Foreskin melanocyte (primary cell): ENCODE measurements at places on chromosomes 3 and 15.

DNA sequence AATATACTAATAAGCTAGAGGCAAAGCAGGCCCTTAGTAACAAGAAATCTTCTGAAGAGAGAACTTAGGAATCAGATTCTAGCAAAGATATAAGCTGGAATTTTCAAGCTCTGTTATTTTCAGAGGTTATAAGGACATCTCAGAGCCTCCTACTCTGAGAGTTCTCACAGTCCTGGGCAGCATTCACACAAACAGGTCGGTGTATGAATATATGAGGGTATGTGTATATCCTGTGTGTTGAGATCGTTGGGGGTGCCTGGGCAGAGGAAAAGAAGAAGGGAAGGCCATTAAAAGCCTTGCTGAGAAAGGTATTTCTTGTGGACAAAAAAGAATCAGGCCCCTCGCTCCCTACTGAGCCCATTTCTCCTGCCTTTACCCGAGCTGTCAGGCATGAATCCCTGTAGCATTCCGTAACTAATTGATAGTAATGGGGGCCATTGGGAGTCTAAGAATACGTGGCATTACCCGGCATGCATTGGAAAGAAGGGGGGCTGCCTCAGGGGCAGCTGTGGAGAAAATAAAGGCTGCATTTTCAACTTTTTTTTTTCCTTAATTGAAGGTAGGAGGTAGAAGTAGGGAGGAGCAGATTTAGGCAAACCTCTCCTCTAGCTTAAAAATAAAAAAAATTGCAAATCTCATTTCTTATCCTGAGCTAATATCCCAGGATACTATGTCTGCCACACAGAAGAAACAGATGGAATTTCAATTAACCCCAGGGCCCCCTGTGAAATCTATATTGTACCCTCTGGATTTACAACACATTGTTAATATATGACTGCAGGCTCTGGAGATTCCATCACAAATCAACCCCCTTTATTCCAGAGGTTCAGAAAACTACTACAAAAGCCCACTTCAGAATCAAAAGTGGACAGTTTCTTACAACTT is 103.8 kb downstream of the GTPBP8 start:
- DNase-seq, result no peak

- DNase-seq, result no peak
Measured at GRCh38 chr3:43638594-43639447, 17.0 kb upstream of the ANO10 start.

- no peak for DNase-seq
Measured at GRCh38 chr3:186828340-186828739, 14.2 kb upstream of the ADIPOQ start.

GRCh38 chr3:37770938-37771918 is 90.5 kb upstream of the CTDSPL start:
- no peak for DNase-seq

GRCh38 chr3:189298469-189299375 is 127.0 kb downstream of the TPRG1 start:
- no peak for DNase-seq

DNA sequence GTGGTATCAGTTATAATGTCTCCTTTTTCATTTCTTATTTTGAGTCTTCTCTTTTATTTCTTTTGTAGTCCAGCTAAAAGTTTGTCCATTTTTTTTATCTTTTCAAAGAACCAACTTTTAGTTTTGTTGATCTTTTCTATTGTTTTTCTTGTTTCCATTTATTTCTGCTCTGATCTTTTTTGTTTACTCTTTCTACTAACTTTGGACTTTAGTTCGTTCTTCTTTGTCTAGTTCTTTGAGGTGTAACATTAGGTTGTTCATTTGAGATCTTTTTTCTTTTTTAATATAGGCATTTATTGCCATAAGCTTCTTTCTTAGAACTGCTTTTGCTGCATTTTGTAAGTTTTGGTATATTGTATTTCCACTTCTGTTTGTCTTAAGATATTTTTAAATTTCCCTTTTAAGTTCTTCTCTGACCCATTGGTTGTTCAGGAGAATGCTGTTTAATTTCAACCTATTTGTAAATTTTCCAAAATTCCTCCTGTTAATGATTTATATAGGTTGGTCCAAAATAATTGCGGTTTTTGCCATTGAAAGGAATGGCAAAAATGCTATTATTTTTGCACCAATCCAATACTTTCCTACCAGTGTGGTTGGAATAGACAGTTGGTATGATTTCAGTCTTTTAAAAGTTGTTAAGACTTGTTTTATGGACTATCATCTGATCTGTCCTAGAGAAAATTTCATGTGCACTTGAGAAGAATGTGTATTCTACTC is 51.2 kb downstream of the KAT2B start:
- no peak for DNase-seq

GRCh38 chr3:52978109-52978754 is 67.6 kb downstream of the SFMBT1 start:
- DNase-seq, result no peak

DNA sequence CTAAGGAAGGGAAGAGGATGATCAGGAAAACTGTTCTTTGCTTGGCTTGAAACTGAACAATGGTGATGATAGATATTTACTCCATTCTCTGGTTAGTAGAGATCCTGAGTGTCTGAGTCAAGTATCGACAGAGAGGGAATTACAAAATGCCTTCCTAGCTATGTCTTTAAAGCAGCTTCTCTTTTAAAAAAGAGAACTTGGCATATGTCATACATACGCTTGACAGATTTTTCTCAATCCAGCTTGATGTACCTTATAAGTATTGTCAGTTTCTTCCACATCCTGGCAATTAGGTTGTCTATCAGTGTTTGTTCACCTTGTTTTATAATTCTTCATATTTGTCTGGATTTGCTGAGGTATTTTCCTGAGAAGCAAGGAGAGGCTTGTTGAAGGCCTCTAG is 5.0 kb upstream of the EPHB1 start:
- DNase-seq, result no peak

DNA sequence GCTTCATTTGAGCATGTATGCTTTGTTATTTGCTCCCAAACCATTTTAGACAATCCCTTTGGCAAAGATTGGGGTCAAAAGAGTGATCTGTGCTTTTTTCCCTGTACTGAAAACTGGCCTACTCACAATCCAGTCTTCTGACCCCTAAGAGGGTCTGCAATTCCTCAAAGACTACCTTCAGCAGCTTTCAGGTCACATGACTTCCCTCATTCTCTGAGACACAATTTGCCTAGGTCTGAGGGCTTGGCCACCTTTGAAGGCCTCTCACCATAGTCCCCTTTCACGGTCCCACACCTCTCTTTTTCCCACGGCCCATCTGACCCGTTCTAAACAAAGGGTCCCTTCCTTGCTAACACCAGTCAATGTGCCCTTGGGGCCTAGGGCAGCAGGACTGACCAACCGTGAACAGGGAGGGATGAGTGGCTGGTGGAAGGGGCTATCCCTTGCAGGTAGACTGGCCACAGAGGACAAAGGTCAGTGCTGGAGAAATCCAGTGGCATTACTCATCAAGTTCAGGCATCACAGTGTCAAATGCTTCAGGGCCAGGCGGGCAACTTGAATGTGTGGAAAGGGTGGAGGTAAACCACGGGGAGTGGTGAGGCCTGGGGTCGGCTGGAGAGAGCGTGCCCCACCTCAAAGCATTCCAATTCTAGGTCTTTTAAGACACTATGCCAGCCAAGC is 10.8 kb downstream of the RASL12 start:
- DNase-seq, result no peak

DNA sequence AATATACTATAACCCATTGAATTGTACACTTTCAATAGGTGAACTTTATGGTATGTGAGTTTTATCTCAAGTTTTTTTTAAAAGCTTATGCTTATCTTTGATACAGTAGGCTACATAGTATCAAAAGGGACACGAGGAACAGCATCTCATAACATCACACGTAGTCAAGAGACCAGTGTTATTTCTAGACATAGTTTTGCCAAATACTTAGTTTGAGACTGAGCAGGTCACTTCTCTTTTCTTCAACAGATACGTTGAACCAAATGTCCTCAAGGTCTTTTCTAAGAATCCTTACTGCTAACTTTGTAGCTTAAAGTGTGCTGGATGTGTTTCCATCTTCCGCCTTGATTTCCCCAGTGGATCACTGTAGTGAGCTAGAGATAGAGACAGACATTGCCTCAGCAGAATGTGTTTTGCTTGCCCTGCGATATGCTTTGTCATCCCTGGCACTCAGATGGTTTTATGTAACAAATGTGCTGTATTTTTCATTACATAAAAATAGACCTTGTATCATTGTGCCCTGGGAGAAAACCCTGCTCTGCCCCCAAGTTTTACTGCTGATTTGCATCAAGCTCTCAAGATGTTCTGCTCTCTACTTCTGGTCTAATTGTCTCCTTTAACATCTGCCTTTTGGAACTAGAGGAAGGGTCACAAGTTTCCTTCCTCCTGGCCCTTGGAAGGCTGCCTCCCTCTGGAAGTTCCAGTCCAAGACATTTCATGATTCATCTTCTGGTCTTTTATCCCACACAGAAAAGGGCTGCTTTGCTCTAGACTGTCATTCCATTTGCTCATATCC is 426.4 kb upstream of the RGMA start:
- DNase-seq, result no peak

- no peak for DNase-seq
Measured at GRCh38 chr15:25176616-25176923, 221.8 kb downstream of the SNRPN start.

- no peak for DNase-seq
Measured at GRCh38 chr15:54033869-54034458, 55.7 kb downstream of the UNC13C start.

- no peak for DNase-seq
Measured at GRCh38 chr3:51102396-51102795, 282.7 kb upstream of the MANF start.

DNA sequence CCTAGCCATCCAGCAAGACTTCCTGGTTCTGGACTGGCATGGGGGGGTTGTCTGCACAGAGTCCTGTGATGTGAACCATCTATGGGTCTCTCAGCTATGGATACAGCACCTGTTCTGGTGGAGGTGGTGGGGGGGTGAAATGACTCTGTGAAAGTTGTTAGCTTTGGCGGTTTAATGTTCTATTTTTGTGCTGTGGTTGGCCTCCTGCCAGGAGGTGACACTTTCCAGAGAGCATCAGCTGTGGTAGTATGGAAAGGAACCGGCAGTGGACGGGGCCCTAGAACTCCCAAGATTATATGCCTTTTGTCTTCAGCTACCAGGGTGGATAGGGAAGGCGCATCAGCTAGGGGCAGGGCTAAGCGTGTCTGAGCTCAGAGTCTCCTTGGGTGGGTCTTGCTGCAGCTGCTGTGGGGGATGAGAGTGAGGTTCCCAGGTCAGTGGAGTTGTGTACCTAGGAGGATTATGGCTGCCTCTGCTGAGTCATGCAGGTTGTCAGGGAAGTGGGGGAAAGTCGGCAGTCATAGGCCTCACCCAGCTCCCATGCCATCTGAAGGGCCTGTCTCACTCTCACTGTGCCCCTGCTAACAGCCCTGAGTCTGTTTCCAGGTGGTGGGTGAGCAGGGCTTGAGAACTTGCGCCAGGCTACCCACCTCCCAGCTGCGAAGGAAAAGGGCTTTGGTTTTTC is 7.1 kb upstream of the LARS2 start:
- no peak for DNase-seq

DNA sequence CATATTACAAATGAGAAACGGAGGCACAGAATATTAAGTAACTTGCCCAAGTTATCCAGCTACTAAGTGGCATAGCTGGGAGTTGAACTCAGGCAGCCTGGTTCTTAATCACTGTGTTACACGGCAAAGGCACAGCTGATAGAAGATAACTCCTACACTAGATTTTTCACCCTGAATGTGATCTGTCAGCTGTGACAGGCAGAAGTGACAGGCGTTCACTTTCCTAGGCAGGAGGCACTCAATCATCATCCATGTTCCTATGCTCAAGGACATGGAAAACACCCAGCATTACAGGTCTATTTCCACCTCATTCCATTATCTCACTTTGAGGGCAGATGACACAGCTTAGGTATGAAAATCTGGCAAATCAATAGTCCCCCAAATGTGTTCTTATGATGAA is 35.6 kb downstream of the TBC1D2B start:
- DNase-seq, result no peak

- peak; percentile 91 for DNase-seq
Measured at GRCh38 chr3:70000563-70001081, 1.1 kb downstream of the SAMMSON start.

DNA sequence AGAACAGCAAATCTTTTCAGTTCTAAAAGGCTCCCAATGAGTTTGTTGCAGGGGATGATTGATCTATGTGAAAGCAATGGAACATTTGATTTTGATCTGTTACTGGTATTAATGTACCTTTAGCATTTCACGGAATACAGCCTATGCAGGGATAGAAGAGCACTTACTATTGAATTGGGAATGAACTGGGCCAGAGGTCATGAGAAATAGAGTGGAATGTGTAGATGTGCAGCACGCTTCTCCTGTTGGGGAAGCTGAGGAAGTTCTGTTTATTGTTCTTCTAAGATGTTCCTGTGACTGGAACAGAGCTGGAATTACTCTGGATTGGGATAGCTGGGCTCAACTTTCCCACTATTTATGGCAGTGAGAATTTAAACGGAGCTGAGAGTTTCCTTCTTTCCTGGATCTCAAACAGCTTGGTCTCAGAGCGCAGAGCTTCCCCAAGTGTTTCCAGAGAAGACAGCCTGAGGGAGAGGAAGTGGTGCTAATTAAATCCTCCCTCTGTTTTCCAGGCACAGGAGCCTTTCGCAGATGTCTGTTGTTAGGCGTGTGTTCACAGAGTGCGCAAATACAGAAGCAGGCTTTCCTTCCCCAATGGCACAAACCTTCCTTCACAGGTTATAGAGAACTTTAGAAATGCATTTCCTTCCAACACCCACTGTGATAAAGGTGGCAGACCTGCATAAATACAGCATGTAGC is 32.5 kb downstream of the TPRG1 start:
- DNase-seq, result peak; percentile 50

GRCh38 chr15:51401872-51402517 is 60.5 kb downstream of the GLDN start:
- DNase-seq, result peak; percentile 8

DNA sequence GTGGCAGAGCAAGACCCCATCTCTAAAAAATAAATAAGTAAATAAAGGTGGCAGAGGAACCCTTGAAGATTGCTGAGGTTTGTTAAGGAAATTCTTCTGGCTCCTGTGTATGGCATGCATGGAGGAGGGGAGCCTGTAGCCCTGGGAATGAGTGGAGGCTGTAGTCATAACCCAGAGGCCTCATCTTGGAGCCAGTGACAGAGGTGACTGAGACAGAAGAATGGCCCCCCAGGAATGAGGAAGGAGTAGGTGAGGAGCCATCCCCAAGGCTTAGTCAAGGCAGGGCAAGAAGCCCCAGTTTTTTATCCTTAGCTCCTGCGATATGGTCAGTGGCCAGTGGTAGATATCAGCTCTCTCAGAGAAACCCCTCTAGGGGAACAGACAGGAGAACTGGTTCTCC is 46.5 kb downstream of the BSN start:
- DNase-seq, result no peak

DNA sequence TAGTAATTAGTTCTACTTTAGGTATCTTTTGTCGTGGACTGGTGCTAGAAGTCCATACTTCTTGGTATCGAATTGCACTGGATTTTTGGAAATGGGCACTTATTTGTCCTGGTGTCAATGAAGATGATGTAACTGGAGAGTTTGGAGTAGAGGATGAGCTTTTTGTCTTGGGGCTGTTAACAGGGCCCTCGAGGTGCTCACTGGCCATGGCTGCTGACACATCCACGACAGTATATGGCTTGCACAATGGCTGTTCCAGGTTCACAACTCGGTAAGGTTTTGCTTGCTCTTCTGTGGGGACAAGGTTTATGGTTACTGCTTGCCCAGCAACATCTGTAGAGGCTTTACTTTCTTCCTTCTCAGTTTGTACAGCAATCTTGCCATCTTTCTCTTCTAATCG is 109.4 kb upstream of the TSPAN3 start:
- no peak for DNase-seq

- no peak for DNase-seq
Measured at GRCh38 chr15:64562003-64562640, 101.7 kb downstream of the ZNF609 start.

GRCh38 chr3:194532591-194532990 is 45.8 kb upstream of the ATP13A3 start:
- no peak for DNase-seq

- DNase-seq, result peak; percentile 90
Measured at GRCh38 chr3:153356908-153357307, 194.9 kb downstream of the RAP2B start.
